ENCODE measurements at places on chromosomes 7 and 10. TPM values are rescaled to one million over a fixed set of nuclear protein-coding genes. Genes with fewer than 3 reads are reported as not detected.

The VWDE gene
- 10.5 TPM for total RNA-seq

The RTKN2 gene
- total RNA-seq, result 6.1 TPM

The ACSM6 gene
- not detected for total RNA-seq

The HOXA2 gene
- total RNA-seq, result not detected

The SEC31B gene
- 127 TPM for total RNA-seq

The SOSTDC1 gene
- total RNA-seq, result not detected

The SEPTIN14 gene
- total RNA-seq, result not detected

The ACBD7 gene
- 1.5 TPM for total RNA-seq

The NPFFR1 gene
- not detected for total RNA-seq

The GRID1 gene
- not detected for total RNA-seq

The CACNB2 gene
- total RNA-seq, result not detected

The EGR2 gene
- total RNA-seq, result 5.5 TPM

The AGAP4 gene
- total RNA-seq, result 16.1 TPM

All from activated T-helper 17 cell treated with anti-CD3 and anti-CD28 coated beads, Interleukin-2, amount 50 U/mL, for 72 hours (primary cell).